ENCODE measurements at places on chromosomes 7 and 10. TPM values are rescaled to one million over a fixed set of nuclear protein-coding genes. Genes with fewer than 3 reads are reported as not detected.

DNA sequence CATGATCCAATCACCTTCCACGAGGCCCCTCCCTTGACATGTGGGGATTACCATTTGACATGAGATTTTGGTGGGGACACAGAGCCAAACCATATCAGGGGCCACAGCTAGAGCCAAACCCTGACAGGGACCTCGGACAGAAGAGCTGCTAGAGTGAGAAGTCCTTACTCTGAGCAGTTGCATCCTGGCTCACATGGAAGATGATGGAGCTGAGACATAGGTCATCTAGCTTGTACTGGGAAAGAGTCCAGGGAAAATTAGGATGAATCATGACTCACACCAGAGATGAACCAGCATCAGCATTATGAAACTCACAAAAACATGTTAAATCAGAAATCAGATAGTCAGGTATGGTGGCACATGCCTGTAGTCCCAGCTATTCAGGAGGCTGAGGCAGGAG lies 12.8 kb upstream of the FMC1 start:
- DNase-seq: no peak

DNA sequence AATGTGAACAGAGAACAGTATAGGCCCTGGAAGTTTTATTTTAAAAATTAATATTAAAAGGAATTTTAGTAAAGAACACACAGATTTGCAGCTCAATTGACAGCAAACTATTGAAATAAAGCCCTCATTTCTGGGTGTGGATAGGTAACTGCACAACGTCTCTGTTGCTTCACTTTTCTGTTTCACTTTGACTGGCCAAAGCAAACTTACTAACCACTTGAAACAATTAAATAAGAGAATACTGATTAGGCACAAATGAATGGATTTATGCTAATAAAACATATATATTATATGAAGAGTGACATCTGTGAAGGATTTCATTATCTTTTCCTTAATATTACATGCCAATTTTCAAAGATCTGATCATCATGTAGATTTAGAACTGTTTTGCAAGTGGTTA lies 11.9 kb downstream of the ZNF804B start:
- no peak for DNase-seq

DNA sequence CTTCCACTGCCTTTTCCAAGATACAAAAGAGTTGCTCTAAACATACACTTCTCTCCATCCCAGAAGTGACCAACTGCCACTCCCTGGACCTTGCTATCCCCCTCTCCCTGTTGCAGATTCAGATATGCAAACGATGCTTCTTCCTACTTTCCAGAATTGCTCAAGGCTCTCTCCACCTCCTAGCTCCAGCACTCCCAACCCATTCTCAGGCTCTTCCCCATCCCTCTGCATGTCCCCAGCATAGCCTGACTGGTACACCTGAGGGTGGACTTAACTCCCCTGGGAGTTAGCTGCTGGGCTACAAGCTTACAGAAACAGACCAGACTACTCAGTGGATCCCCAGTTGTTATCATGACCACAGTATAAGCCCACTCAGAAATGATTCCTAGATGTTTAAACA lies 27.6 kb downstream of the MKRN1 start:
- no peak for DNase-seq

The GNAT3 gene
- total RNA-seq: not detected

The CRPPA gene
- total RNA-seq: 1.3 TPM
